ENCODE measurements at places on chromosomes 2 and 18. TPM values are rescaled to one million over a fixed set of nuclear protein-coding genes. Genes with fewer than 3 reads are reported as not detected.

NPPC gene
- not detected for total RNA-seq

DNA sequence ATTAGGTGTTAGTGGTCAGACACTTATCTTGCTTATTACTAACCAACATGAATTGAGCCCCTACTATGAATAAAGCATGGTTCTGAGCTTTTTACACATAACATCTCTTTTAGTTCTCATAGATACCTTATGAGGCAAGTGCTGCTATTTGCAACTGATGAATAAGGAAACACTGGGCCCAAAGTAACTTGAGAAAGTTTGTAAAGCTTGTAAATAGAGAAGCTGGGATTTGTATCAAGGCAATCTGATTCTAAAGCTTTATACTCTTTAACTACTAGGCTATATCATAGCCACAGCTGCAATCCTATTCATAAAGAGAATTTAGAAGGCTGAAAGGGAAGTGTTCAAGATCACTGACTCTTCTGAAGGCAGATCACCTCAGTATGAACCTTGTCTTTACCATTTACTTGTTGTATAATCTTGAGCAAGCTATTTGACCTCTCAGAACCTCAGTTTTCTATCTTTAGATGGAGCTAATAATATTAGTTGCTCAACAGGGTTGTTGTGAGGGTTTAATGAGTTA lies 60.4 kb downstream of the ABCB11 start:
- H3K27ac ChIP-seq: peak overlapping the region; percentile 53
- no peak overlapping the region for H3K4me3 ChIP-seq
- H3K4me1 ChIP-seq: peaks cover 5% of the 10 kb centered on the region

CD8B2 gene
- total RNA-seq: not detected

LYG2 gene
- not detected for total RNA-seq

DNA sequence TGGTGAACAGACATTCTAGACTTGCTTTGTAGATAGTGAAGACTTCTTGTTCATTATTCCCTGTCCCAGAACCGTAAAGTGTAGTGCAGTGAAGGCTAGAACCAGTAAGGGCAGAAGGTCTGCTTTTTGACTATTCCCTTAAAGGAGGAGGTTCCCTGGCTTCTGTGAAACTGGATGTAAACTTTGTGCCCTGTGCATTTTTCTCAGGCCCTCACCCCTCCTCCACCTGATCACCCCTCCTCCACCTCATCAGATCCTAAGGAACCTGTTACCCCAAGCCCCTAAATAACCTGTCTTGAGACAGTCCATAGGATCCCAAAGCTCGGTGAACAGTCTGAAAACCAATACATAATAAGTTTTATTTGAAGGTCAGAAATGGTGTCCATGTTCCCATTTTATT lies 33.7 kb downstream of the SFT2D3 start:
- DNase-seq: no peak
- H3K27ac ChIP-seq: no peak overlapping the region
- H3K4me1 ChIP-seq: peaks cover 13% of the 10 kb centered on the region
- no peak overlapping the region for H3K4me3 ChIP-seq
- no peaks in the 10 kb centered on the region for H3K27me3 ChIP-seq

DNA sequence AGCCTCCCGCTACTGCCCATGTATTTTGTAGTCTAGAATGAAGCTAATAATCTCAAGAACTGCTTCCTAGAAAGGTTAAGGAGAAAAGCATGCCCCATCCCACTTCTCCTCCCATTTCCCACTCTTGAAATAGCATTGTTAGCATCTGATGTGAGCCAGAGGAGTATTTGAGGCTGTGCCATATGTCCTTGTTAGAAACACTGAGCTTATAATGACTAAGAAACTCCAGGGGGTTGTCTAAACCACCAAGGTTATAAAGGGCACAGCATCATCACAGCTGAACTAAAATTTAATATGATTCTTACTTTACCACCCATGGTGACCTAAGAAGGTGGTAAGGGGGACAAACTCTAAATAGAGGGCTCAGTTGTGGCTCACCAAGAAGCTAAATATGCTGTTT lies 16.6 kb downstream of the TSPYL6 start:
- no peak for DNase-seq
- peaks cover 7% of the 10 kb centered on the region for H3K4me1 ChIP-seq
- no peaks in the 10 kb centered on the region for H3K27me3 ChIP-seq
- H3K4me3 ChIP-seq: no peak overlapping the region
- H3K36me3 ChIP-seq: no peaks in the 10 kb centered on the region

DNA sequence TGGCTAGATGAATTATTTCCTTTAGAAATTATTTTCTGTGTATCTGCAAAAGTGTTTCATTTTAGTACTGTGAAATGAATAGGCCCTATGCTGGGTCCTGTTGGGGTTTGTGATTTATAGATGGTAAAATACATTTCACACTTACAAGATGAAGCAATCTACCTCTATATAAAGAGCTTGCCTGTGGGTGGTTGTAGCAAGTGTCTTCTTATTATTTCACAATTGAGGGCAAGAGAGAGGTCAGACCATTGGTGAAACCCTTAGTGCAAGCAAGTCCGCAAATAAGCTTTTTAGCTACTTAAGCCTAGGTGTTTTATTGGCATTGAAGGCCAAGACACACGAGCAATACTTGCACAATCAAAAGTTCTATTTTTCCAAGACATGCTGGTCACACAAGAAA lies 153.1 kb downstream of the FMNL2 start:
- no peak overlapping the region for H3K4me3 ChIP-seq
- H3K36me3 ChIP-seq: no peaks in the 10 kb centered on the region
- H3K27me3 ChIP-seq: no peaks in the 10 kb centered on the region
- DNase-seq: no peak

XDH gene
- total RNA-seq: 0.41 TPM

DNA sequence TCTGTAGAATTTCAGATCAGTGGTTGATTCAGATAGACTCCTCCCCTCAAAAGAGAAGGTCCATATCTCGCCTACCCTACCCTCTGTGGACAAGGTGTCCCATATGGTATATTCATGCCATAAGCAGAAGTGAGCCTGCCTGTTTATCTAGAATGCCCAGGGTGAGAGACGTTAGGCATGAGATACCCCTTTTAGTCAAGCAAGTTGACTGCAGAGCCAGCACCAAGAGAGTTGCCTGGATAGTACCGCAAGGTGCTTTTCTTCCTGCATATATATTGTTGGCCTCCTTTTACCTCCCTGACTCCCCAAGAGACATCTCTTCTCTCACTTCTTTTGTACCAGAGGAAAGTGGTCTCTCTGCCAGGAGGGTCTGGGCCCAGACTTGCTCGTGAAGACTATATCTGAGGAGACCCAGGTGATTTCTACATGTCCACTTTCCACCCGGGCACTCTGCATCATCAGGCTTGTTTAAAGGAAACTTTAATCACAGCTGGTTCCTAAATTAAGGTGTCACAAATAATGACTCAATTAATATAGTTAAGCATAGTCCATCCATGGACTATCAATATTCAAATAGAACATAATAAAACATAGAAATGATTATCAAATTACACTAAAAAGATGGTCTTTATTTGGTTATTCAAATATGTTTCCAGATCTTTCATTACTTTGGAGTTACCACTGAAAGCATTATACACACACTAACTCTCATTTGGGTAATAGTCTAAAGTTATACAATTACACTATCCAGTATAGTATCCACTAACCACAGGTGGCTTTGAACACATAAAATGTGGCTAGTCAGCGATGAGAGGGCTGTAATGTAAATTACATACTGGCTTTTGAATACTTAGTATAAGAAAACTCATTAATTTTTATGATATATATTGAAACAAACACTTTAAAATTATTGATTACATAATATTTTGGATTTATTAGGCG lies 4.1 kb downstream of the ITGA4 start:
- DNase-seq: no peak
- no peaks in the 10 kb centered on the region for H3K36me3 ChIP-seq
- H3K4me1 ChIP-seq: peaks cover 25% of the 10 kb centered on the region
- peaks cover 7% of the 10 kb centered on the region for H3K27me3 ChIP-seq
- H3K27ac ChIP-seq: no peak overlapping the region

B4GALT6 gene
- 3.5 TPM for total RNA-seq

- no peaks in the 10 kb centered on the region for H3K27me3 ChIP-seq
- no peak overlapping the region for H3K4me3 ChIP-seq
- no peak overlapping the region for H3K27ac ChIP-seq
- no peaks in the 10 kb centered on the region for H3K36me3 ChIP-seq
Measured at GRCh38 chr18:75141166-75141565, 67.8 kb downstream of the PTGR3 start.

DNA sequence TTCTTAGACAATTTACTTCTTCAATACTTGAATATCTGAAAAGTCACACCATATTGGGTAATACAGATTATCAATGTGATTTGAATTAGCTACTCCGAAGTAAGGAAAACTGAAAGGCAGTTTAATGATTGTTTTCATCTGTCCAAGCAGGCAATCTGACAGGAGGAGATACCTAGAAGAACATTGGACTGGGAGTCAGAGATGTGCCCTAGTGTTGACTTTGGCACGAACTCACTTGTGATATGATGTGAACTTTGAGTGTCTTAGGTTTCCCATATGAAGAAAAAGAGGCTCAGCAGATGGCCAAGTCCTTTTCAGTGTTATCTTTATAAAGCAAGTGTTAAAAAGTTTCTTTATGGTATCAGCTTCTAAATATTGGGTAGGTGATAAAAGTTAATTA lies 287.1 kb downstream of the MTX2 start:
- peaks cover 20% of the 10 kb centered on the region for H3K27me3 ChIP-seq
- no peak overlapping the region for H3K4me3 ChIP-seq
- H3K27ac ChIP-seq: no peak overlapping the region
- H3K36me3 ChIP-seq: no peaks in the 10 kb centered on the region
- no peak for DNase-seq

OSR1 gene
- total RNA-seq: 9.7 TPM

PID1 gene
- total RNA-seq: 51.4 TPM

DNA sequence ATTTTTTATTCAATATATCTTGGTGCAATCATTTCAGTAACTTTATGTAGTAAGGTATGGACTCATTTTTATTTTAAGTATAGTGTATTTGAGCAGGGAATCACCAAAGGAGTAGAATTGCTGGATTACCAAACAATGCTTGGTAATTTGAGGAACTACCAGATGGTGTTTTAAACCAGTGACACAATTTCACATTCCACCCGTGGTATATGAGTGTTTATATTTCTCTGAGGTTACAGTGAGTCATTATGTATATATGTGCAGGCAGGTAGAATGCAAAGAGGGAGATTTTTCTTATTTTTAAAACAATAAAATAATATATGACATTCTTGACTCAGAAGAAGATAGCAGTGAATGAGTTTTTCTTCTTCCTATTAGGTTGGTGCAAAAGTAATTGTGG lies 596.9 kb downstream of the DCC start:
- H3K27me3 ChIP-seq: no peaks in the 10 kb centered on the region
- H3K4me1 ChIP-seq: no peaks in the 10 kb centered on the region
- H3K36me3 ChIP-seq: no peaks in the 10 kb centered on the region

RBKS gene
- 1.9 TPM for total RNA-seq

GRCh38 chr2:127324635-127325034 lies 30.7 kb upstream of the ERCC3 start:
- DNase-seq: no peak
- peaks cover 98% of the 10 kb centered on the region for H3K36me3 ChIP-seq
- no peaks in the 10 kb centered on the region for H3K27me3 ChIP-seq
- no peak overlapping the region for H3K27ac ChIP-seq
- H3K4me3 ChIP-seq: no peak overlapping the region

- H3K27me3 ChIP-seq: no peaks in the 10 kb centered on the region
- H3K27ac ChIP-seq: no peak overlapping the region
- peaks cover 97% of the 10 kb centered on the region for H3K36me3 ChIP-seq
- H3K4me1 ChIP-seq: no peaks in the 10 kb centered on the region
- no peak overlapping the region for H3K4me3 ChIP-seq
Measured at GRCh38 chr2:231795525-231796327, 9.5 kb downstream of the COPS7B start.

CEBPZOS gene
- total RNA-seq: 38.8 TPM
